Body of pancreas (tissue), 4 donors: ENCODE measurements at places on chromosomes 5 and 9.

DNA sequence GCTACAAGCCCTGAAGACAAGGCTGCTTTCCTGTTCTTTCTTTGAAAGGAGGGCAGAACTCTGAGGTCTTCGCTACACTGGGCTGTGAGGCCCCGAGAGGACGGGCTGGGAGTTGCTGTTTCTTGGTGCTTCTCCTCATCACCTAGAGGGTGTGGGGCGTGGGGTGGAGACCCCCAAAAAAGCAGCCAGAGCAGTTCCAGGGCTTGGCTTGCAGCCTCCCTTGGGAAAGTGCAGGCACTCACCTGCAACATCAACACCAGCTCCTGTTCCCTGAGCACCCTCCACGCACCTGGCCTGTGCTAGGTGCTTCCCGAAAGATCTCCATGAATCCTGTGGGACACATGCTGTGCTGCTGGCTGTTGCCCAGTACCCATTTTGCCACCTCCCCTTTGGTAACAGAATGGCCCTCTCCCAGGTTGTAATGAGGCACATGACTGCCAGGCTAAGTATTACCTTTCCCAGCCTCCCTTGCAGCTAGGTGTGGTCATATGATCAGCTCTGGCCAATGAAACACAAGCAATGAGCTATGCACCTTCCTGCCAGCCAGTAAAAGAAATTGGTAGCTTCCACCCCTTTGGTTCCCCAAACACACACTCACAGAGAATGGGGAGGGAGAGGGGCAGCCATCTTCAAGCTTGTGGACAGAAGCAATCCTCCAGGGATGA lies 146.0 kb downstream of the C9orf50 start:
- no peak for DNase-seq

DNA sequence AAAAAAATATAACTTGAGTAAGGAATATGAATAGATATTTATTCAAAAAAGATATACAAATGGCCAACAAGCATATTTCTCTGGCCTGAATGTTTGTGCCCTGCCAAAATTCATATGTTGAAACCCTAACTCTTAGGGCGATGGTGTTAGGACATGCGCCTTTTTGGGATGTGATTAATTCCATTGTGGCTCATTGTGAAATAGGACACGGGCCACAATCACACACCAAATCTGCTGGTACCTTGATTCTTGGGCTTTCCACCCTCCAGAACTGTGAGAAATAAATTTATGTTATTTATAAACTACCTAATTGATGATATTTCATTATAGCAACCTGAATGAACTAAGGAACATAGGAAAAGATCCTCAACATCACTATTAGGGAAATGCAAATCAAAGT lies 5.7 kb upstream of the IFNA21 start:
- DNase-seq: no peak

GRCh38 chr5:179620703-179621350 lies 2.6 kb downstream of the HNRNPH1 start:
- no peak for DNase-seq

GRCh38 chr9:13268469-13268868 lies 11.0 kb downstream of the MPDZ start:
- no peak for DNase-seq

DNA sequence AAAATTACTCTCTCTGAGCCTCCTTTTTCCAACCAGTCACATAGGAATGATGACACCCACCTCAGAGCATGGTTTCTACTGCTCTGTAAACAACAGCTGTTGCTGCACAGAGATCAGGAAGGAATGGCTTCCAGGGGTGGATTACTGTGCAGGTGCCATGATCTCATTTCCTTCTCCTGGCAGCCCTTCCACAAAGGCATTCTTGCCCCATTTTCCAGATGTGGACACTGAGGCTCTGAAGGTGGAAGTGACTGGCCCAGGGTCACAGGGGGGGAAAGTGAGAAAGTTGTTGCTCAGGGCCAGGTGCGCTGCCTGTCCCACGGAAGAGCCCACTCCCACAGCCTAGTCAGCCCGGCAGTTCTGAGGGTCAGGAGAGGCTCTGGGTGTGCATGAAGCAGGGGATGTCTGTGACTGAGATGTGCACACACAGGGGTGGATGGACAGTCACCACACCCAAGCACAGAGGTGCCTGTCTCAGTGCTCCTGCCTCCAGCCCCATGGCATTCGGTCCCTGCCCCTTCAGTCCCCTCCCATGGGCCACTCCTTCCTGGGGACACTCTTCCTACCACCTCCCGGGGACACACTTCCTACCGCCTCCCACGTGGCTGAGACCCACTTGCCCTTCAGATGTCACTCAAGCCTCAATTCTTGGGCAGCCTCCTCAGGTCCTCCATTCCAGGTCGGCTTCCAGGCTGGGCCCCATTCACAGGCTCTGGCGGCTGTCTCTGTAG lies 17.0 kb downstream of the FGFR4 start:
- DNase-seq: no peak

GRCh38 chr9:123175854-123176629 lies 92.3 kb downstream of the STRBP start:
- DNase-seq: no peak

- no peak for DNase-seq
Observed at GRCh38 chr5:56298336-56299090, 65.4 kb upstream of the ANKRD55 start.

DNA sequence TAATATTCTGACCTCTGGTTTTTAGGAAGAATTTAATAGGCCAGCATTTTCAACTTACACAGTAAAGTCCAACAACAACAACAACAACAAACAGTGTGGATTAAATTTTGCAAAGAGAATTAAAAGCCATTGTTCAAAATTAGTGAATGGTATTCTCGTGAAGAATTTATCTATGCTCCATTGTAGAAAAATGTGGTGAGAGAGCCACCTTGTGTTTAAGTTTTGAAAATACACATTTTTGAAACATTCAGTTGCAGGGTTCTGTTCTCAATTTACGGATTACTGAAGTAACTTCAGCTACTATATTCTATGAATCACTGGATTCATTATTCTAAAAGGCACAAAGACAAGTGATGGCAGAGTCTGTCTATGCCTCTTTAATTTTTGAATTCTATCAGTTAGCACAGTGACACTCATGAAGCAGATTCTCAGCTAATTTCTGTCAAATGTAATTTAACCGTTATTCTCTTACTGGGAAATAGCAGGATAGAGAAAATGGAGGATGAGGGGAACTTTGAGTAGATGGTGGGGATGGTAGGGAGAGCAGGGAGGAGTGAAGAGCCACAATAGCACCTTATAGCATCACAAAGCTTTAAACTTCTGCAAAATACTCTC lies 11.0 kb downstream of the CCDC152 start:
- DNase-seq: no peak

GRCh38 chr5:116970318-116970717 lies 395.7 kb upstream of the SEMA6A start:
- DNase-seq: no peak

GRCh38 chr9:120383999-120384924 lies 195.7 kb downstream of the CDK5RAP2 start:
- peak; percentile 91 for DNase-seq
